ENCODE measurements at places on chromosomes 7 and 10.

DNA sequence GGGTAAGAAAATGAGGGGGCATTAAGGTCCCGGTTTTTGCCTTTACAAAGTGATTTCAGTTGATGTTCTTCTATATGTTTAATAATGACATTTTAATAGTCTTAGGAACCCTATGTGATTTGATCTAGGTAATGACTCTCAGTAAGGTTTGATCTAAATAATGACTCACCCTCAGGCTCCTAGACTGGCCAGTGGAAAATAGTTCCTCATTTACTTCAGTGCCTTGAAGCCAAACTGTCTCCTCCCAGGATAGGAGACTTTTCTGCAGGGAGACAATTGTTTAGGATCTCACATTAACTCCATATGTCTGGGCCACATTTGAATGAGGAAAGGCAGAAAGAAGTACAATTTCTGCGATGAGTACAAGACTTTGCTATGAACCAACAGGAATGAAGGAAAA, 1331.9 kb downstream of the XPNPEP1 start:
- DNase-seq, result no peak

DNA sequence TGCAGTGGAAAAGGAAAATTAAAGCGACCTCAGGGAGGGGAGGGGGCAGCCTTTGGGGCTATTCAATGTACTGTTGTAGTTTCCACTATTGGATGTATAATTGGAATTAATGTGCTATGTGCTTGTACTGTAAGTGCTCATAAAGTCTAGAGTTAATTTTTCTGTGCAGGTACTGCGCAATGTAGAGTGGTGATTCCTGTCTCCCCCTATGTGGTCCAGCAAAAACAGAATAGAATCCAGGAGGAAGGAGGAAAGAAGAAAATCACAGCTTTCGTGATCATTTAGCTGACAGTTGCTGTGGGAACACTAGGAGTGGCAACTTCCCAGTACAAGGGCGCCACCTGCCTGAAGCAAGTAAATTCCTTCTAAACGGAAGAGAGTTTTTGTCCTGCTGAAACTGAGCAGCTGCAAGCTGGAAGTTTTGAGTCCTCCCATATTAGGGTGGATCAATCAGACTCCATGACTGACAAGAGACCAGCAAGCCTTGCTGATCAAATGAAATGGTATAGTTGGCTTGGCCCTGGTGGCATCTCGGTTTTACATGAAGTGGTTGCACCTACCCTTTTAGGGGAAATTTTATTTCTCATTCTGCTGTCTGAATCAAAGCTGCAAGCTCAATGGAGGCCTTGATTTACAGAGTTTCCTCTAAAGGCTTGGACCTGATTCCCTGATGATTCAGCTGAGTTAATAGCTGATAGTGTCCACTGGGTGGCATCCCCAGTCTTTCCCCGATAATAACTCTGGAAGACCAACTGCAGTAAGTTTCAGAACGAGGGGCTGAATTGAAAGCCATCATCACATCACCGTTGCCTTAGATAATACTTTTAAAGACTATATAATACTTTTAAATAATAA, 299.8 kb downstream of the HGF start:
- no peak for DNase-seq

DNA sequence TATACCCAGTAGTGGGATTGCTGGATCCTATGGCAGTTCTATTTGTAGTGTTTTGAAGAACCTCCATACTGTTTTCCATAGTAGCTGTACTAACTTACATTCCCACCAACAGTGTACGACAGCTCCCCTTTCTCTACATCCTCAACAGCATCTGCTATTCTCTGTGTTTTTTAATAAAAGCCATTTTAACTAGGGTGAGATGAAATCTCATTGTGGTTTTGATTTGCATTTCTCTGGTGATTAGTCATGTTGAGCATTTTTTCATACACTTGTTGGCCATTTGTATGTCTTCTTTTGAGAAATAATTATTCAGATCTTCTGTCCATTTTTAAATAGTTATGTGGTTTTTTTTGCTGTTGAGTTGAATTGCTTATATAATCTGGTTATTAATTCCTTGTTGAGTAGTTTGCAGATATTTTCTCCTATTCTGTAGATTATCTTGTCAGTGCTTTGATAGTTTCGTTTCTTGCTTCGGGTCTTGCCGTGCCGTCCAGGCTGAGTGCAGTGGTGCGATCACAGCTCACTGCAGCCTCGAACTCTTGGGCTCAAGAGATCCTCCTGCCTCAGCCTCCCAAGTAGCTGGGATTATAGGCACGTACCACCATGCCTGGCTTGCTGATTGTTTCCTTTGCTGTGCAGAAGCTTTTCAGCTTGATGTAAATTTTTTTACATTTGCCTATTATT, 12.0 kb downstream of the MTG1 start:
- peak; percentile 22 for DNase-seq

- DNase-seq, result no peak
These were observed 22.6 kb downstream of the GHRHR start for GRCh38 chr7:30986331-30986730.

- DNase-seq, result no peak
These were observed 28.9 kb upstream of the CREB3L2 start for GRCh38 chr7:138030679-138031351.

DNA sequence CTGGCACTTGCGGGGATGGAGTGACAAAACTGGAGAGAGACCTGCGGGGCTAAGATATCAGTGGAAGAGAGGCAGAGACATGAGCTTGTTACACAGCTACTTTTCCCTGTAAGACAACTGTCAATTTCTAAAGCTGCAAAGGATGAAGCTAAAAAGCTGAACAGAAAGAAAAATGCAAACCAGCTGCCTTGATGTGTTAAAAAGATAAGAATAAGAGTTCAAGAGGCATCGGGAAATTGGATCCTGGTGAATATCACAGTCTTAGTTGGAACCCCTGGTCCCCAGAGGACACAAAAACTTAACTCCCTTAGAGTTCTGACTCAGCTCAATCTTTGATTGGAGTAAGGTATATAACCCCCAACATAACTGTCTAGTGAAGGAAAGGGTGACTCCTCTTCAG, 38.8 kb downstream of the VPS41 start:
- no peak for DNase-seq

DNA sequence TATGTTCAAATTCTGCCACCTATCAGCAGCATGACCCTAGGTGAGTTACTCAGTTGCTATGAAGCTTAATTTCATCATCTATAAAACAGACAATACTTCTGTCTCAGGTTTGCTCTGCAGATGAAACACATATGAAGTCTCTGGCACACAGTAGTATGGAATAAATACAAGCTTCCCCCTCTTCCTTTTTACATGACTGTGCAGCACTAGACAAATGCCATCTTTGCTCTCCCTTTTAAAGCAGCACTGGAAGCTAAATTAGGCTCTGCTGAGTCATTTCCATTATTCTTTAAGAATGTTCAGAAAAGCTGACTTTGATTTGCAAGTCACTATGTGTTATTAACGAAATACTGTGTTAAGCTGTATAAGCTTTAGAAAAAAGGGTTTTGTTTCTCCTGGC, 40.7 kb upstream of the ANAPC16 start:
- no peak for DNase-seq

- DNase-seq, result no peak
These were observed 40.1 kb upstream of the XPNPEP1 start for GRCh38 chr10:109963439-109963838.

GRCh38 chr10:17115683-17116082, 13.9 kb downstream of the CUBN start:
- DNase-seq, result no peak

DNA sequence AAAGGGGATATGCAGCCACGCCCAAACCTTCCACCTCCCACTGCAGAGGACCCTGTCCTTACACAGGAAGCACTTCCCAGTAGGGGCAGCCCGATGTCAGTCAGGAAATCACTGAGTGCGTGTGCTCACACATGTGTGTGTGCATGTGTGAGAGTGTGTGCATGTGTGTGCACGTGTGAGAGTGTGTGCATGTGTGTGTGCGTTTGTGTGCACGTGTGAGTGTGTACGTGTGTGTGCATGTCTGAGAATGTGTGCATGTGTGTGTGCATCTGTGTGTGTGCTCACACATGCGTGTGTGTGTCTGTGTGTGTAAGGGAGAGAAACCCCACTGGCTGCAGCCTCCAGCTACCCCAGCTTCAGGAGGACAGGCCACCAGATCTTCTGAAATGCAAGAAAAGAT, 229.3 kb downstream of the KCNMA1 start:
- DNase-seq, result no peak

- no peak for DNase-seq
These were observed 17.8 kb downstream of the ASB4 start for GRCh38 chr7:95503271-95504131.
